ENCODE measurements at places on chromosomes 6 and 20.

- DNase-seq, result no peak
Observed at GRCh38 chr6:130694606-130695005, 132.6 kb upstream of the SMLR1 start.

GRCh38 chr20:23746321-23746720 lies 4.4 kb downstream of the CST1 start:
- DNase-seq, result no peak

DNA sequence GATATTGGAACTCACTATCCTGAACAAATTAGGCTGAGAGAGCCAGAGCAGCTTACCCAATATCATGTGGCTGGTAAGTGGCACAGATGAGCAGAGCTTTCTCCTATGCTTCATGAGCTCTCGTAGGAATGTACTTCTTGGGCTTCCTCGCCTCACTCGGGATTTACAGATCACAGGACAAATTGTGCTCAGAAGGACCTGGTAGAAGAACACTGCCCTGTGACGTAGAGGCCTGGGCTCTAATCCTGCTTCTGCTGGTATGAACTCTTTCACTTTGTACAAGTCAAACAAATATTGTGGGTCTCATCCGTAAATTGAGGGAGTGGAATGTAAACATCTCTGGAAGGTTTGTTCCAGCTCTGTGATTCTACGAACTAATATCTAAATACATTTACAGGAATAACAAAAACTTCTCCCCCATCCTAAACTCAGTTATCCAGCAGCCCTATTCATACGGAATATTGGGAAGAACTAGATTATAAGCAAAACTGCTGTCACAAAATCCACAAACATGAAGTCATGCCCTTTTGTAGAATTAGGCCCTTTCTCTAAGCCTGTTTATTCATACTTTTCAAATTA lies 187.6 kb downstream of the CLIC5 start:
- DNase-seq, result no peak

GRCh38 chr6:78810698-78811097 lies 56.7 kb upstream of the IRAK1BP1 start:
- no peak for DNase-seq

GRCh38 chr20:14197097-14197496 lies 140.3 kb downstream of the FLRT3 start:
- no peak for DNase-seq

DNA sequence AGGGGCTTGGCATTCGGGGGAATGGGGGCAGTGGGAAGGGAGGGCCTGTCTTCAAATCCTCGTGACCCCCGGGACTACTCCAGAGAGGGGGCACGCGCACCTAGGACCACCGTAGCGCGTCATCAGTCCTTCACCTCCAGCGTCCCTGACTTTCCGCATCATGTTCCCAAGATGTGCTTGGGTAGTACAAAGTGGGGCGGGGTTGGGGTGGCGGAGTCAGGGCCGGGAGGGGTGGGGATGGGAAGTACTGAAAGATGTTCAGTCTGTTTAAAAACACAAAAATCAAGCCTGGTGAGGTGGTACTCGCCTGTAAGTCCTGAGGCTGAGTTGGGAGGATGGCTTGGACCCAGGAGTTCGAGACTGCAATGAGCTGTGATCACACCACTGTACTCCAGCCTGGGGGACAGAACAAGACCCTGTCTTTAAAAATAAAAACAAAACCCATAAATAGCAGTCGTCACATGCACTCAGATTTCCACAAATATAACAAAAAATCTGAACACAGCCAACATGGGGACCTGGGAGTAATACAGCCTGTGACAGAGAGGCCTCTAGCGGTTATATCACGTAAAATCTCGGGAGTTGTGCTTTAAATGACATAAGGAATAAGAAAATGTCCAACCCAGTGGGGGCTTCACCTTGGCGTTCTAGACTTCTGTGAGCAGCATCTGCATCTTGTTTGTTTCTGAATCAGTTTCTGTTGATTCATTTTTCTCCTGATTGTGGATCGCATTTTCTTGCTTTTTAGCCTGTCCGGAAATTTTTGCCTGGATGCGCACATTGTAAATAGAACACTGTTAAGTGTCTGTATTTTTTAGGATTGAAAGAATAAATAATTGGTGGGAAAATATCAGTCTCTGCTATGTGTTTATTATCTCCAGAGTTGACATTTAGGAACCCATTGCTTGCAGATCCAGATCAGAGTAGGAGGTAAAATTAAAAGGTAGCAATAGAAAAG lies 698 bp upstream of the LRP11 start:
- peak; percentile 47 for DNase-seq

- DNase-seq, result no peak
Observed at GRCh38 chr20:49501917-49502316, 19.4 kb upstream of the KCNB1 start.

DNA sequence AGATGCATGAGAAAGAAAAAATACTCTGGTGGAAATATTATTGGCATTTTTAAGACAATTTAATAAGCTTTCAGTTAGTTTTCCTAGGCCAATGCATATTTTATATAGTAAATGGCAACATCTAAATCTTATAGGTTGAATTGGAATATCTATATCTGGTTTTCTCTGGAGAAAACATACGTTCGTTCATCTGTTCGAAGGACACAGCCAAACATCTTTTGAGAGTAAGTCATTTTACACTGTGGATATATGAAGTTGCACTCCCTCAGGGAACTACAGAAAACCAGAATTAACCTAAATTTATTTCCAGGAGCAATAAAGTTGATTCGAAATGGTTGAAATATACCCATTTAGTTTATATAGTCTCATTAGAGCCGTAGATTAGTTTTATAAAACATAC lies 49.0 kb downstream of the MYLIP start:
- no peak for DNase-seq

- DNase-seq, result no peak
Observed at GRCh38 chr20:40954521-40955165, 74.0 kb upstream of the TOP1 start.

DNA sequence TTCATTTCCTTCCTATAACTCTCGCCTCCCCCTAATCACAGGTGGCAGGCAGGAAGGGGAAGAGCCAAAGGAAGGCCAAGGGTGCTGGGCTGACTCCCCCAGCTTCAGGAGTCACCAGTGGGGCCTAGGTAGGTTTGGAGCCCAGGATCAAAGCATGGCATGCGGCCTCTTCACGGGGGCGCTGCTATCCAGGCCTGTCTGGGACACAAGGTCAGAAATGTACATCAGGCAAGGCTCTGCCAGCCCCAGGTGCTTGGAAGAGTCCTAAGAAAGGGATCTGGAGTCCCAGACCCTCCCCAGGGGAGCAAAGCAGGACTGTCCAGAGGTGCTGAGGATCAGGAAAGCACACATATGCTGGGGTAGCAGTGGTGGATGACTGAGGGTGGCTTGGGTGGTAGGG lies 10.4 kb downstream of the PI16 start:
- DNase-seq, result no peak

DNA sequence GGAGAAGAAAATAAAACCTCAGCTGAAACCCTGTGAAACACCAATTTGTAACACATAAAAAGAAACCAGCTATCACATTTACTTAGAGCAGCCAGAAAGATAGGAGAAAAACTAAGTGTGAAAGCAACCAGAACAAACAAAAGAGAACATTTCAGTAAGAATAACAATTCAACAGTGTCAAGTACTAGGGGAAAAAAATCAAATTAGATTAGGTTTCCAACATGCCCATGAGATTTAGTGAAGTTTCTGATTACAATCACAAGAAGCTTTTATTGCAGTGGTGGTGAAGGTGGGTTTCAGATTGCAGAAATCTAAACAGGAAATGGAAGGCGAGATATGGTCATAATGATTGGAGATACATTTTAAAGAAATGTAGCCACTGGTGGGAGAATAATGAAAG lies 22.1 kb upstream of the TRDN start:
- DNase-seq, result peak; percentile 8

- no peak for DNase-seq
Observed at GRCh38 chr20:1357921-1358671, 29.2 kb upstream of the SDCBP2 start.

DNA sequence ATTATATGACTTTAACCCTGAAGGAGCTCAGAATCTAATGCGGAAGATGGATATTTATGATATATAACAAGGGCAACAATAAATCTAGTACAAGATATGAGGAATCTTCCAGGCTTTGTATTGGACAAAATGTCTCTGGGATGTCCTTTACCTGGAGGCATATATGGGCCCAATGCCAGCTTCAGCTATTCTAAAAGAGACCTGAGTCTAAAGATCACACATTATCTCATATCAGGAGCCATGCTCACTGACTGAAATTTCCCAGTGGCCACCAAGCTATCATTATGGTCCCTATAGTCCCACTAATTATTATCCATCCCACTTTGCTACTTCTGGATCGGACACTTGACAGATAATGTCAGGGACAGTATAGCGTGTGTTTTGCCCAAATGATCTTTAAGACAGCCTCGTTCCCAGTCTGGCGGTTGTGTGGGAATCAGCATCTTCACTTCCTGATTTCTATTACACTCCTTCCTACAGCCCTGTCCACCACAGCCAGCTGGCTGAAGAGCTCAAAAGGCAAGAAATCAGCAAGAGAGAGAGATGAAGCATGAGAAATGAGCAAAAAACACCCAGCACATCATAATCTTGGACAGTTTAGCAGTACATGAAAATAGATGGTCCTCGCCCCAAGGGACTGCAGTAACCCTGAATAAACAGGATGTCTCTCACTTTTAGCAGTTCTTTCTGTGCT lies 34.9 kb downstream of the KLHL31 start:
- DNase-seq, result no peak

Measured in NCI-H1436 (cell line).